Activated T-helper 1 cell treated with Interleukin-2 at 50 U/mL for 16 hours (primary cell): ENCODE measurements at places on chromosomes 3 and 15.

- DNase-seq: no peak
Measured at GRCh38 chr3:104604326-104605010, 762.2 kb upstream of the ALCAM start.

DNA sequence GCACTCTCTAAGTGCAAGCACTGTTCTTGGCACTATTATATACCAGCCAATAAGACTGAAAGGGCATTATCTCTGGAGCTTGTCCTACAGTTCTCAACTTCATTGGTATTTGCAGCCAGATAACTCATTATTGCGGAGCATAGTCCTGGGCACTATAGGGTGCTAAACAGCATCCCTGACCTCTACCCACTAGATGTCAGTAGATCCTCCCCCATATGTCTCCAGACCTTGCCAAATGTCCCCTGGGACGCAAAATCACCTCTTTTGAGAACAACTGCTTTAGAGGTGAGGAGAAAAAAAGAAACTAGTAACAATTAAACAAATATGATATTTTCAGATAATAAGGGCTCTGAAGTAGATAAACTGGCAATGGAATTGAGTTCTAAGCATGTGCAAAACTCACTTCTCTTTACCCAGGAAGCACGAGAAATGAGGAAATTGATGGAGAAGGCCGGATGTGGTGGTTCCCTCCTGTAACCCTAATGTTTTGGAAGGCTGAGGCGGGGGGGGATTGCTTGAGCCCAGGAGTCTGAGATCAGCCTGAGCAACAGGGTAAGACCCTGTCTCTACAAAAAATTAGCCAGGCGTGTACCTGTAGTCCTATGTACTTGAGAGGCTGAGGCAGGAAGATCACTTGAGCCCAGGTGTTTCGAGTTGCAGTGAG, 61.4 kb downstream of the FRMD4B start:
- no peak for DNase-seq

DNA sequence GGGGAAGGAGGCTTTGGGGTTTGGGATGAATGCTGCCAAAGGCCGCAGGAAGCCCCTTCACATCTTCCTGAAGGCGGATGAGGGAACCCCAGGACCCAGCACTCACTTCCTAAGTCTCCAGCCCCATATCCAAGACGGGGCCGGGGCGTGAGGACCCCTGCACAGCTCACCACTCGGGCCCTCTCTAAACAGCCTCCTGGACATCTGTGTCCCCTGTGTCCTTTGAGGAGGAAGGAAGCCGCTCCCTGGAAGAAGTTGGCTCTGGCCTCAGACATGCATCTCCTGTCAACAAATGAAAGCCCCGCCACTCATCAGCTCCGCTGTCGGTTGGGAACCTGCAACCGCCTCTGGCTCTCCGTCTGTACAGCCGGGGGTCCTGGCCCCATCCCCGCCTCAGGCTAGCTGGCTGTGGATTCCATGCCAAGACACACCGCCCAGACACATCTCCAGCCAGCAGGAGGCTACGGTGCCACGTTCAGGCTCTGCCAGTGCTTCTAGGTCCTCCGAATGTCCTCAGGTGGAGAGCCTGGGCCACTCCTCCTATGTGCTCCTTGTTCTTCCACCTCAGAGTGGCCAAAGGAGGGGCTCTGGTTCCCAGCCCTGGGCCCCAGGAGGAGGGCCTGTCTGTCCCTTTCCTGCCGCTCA, 140.0 kb upstream of the MEF2A start:
- DNase-seq: no peak

DNA sequence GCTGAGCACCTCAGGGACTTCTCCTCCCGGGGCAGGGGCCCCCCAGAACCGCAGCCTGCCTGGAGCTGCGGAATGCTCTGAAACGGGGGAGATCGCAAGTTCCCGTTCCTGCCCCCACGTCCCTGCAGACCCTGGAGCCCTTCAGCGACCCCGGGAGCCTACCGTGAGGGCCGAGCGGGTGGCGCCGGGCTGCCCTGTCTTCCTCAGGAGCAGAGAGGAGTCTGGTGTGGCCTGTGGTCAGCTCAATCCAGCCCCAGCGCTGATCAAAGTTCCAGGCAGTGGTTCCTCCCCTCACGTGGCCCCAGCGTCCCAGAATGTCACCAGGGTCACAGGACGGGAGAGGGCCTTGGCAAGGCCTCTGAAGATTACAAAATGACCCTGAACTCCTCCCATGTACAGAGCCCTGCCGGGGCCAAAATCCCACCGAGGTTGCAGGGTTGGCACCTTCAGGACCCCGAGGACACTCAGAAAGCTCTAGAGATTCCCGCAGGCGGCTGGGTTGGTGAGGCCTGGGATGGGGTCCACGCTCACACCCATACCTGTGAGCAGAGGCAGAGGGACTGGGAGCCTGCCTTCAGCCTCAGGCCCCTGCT, at the start of gene CPN2:
CPN2 (minus strand) TSS at position 249 of the 593 bp plus-strand sequence. CDS start 8,626 bp downstream, outside the sequence.
- DNase-seq: no peak

DNA sequence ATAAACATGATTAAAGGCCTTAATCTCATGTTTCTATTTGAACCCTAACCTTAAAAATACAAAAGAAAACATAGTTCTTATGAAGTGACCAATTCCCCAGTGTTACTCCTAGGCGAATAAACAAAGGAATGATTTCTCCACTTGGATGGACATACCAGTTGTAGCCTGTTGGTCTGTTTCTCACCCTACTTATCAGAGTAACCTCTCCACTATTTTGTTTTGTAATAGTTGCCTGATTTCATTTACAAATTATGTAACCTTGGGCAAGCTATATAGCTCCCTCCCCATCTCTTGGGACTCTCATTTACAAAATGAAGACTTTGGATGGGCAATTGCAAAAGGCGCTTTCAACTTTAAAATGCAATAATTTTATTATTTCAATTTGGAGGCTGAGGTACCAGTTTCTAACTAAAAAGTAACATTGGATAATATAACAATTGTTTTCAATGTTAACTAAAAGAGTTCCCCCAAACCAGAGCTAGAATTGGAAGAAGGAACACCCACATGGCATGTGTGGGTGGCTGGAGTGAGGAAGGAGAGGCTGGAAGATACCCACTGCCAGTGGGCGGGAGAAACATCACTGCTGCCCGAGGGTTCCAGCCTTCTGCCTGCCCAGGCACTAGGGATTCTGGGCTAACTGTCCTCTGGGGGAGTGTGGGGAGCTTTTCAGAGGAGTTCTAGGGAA, 74.2 kb downstream of the RFTN1 start:
- no peak for DNase-seq

DNA sequence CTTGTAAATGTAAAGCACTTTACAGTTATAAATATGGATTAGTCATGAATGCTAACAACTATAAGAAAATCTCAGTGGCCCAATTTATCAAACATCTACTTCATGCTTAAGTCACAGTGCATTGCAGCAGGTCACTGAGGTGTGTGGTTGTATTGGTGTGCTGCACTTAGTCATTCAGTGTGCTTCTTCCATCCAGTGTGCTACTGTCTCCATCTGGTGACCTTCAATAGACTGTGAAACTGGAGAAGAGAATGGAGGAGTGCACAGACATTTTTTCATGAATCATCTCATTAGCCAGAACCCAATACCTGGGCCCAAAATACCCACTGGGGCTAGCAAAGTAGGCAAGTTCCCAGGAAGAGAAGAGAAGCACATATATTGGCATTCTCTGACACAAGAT, 199.6 kb downstream of the SHOX2 start:
- DNase-seq: no peak

- no peak for DNase-seq
Measured at GRCh38 chr3:13463618-13464400, 16.3 kb upstream of the HDAC11 start.

GRCh38 chr3:145355206-145355605, 805.8 kb downstream of the PLOD2 start:
- DNase-seq: no peak

DNA sequence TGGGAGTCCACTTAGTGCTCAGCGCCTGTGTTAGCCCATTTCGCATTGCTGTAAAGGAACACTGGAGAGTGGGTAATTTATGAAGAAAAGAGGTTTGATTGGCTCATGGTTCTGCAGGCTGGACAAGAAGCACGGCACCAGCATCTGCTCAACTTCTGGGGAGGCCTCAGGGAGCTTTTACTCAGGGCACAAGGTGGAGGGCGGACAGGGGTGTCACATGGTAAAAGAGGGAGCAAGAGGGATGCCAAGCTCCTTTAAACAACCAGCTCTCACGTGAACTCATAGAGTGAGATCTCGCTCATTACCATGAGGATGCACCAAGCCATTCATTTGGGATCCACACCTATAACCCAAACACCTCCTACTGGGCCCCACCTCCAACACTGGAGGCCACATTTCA, 181.4 kb upstream of the TLE3 start:
- DNase-seq: no peak

GRCh38 chr3:197297476-197298340, 704 bp downstream of the DLG1 start:
- DNase-seq: peak; percentile 82

DNA sequence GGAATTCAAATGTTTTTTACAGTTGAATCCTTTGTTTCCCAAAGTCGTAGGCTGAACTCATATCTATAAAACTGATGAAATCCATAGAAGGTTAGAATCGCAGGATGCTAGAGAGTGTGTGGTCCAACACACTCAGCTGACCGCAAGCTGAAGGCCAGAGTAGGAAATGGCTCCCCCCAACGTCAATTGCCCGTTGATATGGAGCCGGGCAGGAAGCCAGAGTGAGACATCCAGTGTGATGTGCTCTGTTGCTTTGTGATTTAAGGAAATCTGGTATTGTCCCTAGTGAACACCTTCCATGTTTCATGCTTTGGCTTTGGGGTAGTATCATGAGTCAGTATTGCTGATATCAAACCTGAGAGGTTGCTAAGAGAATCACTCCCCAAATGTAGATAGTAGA, 5.8 kb upstream of the MEX3B start:
- no peak for DNase-seq

- no peak for DNase-seq
Measured at GRCh38 chr15:98713585-98714001, 65.3 kb downstream of the IGF1R start.
